Activated CD4-positive, alpha-beta T cell treated with anti-CD3 and anti-CD28 coated beads for 36 hours (primary cell): ENCODE measurements at places on chromosomes 12 and 14. TPM values are rescaled to one million over a fixed set of nuclear protein-coding genes. Genes with fewer than 3 reads are reported as not detected.

CDK4 gene
- total RNA-seq, result 132 TPM

OAS2 gene
- 148 TPM for total RNA-seq

PROX2 gene
- total RNA-seq, result 0.11 TPM

SPIC gene
- total RNA-seq, result not detected

IFNG-AS1 gene
- total RNA-seq, result 0.35 TPM

NRXN3 gene
- not detected for total RNA-seq

TXNDC16 gene
- 4.0 TPM for total RNA-seq

REP15 gene
- total RNA-seq, result not detected

TMPRSS12 gene
- total RNA-seq, result not detected

KRT72 gene
- 3.2 TPM for total RNA-seq

SNRPF gene
- 61.1 TPM for total RNA-seq

TMEM132C gene
- total RNA-seq, result not detected

ATF1 gene
- 67.3 TPM for total RNA-seq

NINJ2 gene
- total RNA-seq, result 5.7 TPM

- DNase-seq, result no peak
Measured at GRCh38 chr14:97061198-97061597, 264.0 kb downstream of the VRK1 start.

GRCh38 chr12:105713606-105714305, 383.3 kb downstream of the C12orf75 start:
- no peak for DNase-seq

GRCh38 chr14:90341784-90342183, 10.0 kb upstream of the NRDE2 start:
- no peak for DNase-seq

GRCh38 chr14:21352587-21352986, 31.2 kb downstream of the SUPT16H start:
- DNase-seq, result no peak

- DNase-seq, result no peak
Measured at GRCh38 chr12:75623631-75624154, 112.3 kb upstream of the KRR1 start.

GRCh38 chr12:6708960-6709394, 8.4 kb upstream of the PIANP start:
- peak; percentile 62 for DNase-seq

GRCh38 chr14:103195828-103196615, 72.8 kb downstream of the TNFAIP2 start:
- no peak for DNase-seq

- DNase-seq, result no peak
Measured at GRCh38 chr12:131766382-131767107, 55.7 kb downstream of the SFSWAP start.

- DNase-seq, result no peak
Measured at GRCh38 chr14:37399517-37399916, 195.5 kb downstream of the FOXA1 start.

GRCh38 chr12:19440019-19440858, 947 bp downstream of the AEBP2 start:
- DNase-seq, result peak; percentile 71

GRCh38 chr12:10130042-10130441, at the start of gene CLEC7A:
Gene CLEC7A, minus strand, starts transcription at chr12:10130199. Its CDS starts 117 bp downstream, at chr12:10130082.
- no peak for DNase-seq

GRCh38 chr14:101948666-101949216, 15.6 kb upstream of the DYNC1H1 start:
- DNase-seq, result peak; percentile 33

DNA sequence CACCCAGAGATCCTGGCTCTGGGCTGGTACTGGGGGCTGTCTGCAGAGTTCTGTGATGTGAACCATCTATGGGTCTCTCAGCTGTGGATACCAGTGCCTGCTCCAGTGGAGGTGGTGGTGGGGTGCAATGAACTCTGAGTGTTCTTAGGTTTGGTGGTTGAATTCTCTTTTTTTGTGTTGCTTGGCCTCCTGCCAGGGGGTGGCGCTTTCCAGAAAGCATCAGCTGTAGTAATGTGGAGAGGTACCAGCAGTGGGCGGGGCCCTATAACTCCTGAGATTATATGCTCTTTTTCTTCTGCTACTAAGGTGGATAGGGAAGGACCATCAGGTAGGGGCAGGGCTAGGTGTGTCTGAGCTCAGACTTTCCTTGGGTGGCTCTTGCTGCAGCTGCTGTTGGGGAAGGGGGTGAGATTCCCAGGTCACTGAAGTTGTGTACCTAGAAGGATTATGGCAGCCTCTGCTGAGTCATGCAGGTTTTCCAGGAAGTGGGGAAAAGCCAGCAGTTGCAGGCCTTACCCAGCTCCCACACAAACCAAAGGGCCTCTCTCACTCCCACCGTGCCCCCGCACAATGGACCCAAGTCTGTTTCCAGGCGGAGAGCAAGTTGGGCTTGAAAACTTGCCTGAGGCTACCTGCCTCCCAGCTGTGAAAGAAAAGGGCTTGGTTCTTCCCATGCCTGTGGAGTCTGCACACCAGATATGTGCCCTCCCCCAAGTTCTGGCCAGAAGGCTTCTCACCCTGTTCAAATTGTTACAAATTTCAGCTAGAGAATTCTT, 18.6 kb downstream of the CCER1 start:
- DNase-seq, result peak; percentile 14

GRCh38 chr12:82866227-82866775, 179.6 kb downstream of the TMTC2 start:
- no peak for DNase-seq

DNA sequence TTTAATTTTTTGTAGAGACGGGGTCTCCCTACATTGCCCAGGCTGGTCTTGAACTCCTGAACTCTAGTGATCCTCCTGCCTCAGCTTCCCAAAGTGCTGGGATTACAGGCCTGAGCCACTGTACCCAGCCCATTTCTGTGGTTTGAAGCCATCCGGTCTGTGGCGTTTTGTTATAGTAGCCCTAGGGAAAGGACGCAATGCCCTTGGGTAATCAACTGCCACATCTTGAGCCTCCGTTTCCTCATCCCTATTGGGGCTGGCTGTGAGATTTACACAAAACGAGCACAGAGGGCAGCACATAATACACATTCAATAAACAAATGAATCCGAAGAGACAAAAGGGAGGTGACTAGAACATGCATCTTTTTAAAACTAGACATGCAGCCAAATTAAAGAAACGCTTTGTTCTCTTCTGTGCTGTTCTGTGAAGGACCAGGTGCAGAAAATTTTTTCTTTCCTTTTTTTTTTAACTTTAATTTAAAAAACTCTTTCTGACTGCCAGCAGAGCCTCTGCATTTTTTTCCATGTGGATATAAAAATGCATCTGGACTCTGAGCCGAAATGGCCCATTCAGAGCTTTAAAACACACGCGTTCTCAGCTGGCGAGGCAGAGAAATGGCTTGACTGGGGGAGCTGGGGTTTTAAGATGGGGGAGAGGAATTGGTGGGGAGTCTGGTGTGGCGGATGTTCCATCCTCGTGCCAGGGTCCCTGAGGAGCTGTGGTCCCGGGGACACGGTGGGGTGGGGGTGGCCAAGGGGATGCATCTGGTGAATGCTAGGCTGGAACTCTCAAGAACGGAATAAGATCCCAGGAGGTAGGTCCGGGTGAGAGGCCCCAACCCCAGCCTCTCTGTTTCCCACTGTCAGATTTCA, 119.0 kb downstream of the RBM19 start:
- no peak for DNase-seq

- DNase-seq, result no peak
Measured at GRCh38 chr14:54567224-54567638, 303 bp downstream of the SAMD4A start.

DNA sequence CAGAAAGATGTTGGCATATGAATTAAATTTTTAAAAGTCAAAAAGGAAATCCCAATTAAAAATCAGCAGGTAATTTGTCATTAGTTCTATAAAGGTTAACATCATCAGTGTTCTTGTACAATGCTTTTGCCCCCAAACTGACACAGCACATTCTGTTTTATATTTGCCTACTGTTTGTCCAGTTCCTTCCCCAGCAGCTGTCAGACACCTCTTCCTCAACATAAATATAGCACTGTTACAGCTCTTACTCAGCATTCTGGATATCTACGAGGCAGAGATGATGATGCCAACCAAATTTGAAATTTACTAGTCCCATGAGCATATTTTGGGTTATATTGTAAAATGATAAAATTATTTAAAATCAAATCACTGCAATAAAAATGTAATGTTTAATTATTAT, 124.6 kb downstream of the SINHCAF start:
- no peak for DNase-seq

DNA sequence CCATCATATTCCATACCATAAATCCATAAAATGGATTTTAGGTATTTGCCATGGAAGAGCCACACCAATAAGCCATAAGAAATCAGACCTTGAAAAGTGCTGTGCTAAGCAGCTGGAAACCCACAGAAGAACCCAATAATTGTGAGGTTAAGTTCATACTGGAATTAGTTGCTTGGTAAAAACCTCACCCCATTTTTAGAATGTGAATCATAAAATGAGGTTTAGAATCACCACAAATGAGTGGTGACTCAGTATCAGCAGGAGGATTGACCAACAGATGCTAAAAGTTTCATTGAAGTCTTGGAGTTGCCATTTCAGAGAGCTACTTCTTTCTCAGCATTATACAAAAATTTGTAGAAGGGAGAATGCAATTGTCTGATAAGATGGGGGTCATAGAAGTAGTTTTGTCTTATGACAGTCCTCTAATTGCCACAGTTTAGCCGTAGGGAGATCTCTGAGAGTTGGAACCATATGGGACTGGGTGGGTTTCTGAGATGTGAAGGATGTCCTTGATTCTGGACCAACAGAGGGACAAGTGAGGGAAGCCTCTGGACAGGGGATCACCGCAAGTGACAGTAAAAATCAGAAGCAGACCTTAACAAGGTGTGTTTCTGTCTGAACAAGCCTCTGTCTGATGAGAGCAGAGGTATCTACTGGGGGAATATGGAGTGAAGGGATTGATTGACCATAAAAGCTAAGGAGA, 1.4 kb upstream of the STON2 start:
- DNase-seq, result no peak

- peak; percentile 58 for DNase-seq
Measured at GRCh38 chr14:61334197-61334701, 12.9 kb downstream of the PRKCH start.

DNA sequence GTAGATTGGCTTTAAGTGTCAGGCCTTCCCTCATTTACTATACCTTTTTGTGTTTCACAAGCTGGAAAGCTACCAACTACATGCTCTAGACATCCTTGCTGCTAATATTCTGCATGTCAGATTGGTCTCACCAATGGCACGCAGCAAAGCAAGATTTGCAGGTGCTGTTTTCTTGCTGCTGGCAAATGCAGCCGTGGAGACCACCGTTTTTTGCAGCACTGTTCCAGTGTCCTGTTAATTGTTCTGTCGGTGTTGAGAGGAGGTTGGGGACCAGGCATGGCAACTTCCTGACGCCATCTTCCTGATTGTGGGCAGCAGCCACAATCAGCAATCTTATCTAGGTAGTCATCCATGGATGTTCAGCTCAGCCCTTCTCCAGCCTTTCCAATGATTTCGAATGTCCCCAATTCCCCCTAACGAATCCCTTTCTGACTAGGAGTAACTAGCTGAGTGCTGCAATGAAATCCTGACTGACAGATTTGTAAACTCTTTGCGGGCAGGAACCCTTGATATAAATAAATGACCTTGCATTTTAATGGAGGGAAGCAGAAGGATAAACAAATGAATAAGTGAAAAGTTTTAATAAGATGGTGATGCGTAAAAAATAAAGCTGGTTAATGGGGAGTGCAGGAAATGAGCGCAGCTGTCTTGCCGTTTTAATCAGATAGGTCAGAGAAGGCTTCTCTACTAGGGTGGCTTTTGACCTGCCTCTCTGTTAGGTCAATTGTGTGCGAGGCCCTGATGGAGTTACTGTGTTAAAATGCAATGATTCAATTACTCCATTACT, 574 bp upstream of the CRADD start:
- DNase-seq, result peak; percentile 9

DNA sequence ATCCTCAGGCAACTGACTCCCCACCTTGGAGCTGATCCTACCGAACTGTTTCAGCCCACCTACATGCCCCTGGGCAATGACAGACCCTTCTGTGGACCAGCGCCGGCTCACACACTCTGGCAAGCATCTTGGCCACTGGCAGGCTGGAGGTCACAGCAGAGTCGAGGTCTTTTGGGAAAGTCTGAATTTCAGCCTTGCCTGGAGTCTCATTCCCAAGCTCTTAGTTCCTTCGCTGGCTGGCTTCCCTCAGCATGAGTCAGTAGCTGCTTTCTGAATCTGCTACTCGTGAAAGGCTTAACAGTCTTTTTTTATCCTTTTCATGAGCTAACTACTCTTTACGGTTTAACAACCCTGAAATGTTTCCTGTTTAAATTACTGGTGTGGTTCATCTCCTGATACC, 44.5 kb downstream of the ASCL4 start:
- no peak for DNase-seq

DNA sequence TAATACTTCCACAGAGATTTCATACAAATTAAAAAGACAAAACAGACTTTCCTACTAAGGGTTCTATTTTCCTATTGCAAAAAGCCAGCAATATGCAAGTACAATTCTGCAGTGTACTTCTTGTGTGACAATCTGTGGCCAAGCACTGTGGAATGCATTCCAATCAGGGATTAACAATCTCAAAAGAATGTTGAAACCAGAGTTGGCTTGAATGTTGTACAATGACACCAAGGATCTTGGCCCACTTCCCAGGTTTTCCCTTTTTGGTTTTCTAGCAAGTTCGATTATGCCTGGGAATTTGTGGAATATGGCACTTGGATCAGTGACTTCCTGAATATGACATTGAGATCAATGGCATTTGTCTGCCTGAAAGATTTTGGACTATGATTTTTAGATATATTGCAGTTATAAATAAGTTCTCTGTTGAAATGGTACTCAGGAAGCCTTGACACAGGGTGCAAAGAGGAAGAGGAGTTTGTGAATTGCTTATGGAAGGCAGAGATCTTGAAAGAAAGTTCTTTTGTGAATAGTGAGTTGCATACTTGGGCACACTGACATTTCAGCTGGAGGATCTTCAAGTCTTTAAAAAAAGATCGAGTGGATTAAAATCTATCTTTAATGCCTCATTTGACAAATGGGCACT, 81.4 kb upstream of the FERMT2 start:
- DNase-seq, result no peak

DNA sequence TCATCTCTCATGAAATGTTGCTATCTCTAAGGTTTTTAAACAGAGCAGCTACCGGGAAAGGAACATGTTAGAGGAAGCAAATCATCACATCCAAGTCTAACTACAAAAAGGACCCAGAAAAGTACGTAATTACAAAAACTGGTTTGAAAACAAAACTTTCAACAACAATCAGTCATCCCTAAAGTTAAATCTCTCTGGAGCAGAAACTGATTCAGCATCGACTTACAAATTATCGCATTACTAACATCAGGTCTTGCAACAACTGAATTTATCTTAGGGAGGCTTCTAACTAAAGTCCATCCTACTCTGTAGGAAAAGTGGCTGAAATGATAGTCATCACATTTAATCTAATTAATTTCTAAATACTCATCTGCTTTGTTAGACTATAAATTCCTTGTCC, 137.0 kb downstream of the MED13L start:
- DNase-seq, result no peak

- DNase-seq, result no peak
Measured at GRCh38 chr12:46461907-46462640, 89.5 kb upstream of the SLC38A2 start.

- peak; percentile 25 for DNase-seq
Measured at GRCh38 chr14:101810897-101811621, 49.5 kb downstream of the PPP2R5C start.

- DNase-seq, result no peak
Measured at GRCh38 chr14:29161593-29161992, 395.0 kb downstream of the FOXG1 start.
